ENCODE measurements at places on chromosomes 3 and 15.

- DNase-seq = no peak
Observed at GRCh38 chr15:77830051-77830468, 197.3 kb upstream of the LINGO1 start.

DNA sequence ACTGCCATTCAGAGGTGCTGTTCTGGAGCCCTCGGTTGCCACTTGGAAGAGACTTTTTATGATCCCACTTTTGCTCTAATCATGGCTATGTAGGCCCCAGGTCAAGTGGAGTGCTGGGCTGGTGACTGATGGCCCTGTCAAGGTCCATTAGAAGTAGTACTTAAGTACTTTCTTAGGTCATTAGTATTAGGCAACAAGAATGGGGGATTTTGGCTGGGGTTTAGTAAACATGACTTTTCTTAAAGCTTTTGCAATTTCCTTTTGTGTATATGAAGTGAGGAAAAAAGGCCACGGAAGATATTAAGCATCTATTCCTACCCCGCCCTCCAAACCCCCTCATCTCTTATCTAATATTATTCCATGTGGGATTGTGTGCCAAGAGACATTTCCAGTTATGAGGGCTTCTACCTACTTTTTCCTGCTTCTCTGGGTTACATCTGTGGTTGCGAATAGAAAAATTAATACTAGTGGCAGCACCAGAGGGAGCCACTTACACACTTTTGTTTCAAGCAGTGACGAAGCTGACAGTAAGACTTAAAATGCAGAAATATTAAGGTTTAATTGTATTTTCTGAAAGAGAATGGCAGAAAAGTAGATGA lies 13.9 kb downstream of the NLGN1 start:
- DNase-seq = no peak

GRCh38 chr3:114848643-114849350 lies 298.3 kb downstream of the ZBTB20 start:
- DNase-seq = no peak

DNA sequence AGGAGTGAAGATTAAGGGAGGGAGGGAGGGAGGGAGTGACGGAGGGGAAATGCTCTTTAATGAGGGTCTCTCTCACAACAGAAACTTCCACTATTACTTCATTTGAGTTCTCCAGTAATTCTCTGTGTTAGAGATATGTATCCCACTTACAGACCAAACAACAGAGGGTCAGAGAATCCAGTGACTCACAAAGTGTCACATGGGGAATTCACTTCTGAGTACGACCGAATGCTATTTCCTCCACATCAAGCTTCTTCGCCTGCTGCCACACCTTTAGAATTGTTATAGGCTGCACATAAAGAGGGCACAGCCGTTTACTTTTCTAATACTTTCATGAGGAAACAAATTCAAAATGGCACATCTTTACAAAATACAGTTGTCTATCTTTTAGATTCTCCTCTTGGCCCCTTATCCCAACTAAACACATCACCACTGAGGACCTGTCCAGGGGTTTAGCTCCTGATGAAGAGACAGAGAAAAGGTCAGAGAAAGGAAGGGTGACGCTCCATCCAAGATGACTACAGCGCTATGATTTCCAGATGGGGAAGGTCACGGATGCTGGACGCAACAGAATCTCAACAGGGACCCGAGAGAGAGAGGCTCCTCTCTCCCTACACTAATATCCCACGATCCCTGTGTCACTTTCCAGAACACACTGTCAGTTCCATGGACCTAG lies 119.0 kb downstream of the XXYLT1 start:
- DNase-seq = no peak

DNA sequence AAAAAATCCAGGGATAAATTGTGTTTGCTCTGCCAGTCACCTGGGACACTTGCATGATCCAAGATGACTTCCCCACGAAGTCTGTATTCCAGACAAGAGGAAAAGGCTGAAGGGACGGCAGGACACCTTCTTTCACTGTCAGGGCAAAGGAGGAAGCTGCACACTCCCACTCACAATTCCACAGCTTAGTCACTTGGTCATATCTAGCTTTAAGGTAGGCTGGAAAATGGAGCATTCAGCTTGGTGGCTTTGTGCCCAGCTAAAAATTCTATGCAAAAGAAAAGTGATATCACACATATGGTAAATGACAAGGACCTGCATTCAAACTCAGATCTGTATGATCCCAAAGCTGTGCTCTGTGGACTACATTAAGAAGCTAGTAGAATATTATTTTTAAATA lies 109.2 kb upstream of the TPM1 start:
- no peak for DNase-seq

Data from stimulated activated CD8-positive, alpha-beta memory T cell treated with anti-CD3 and anti-CD28 coated beads, Interleukin-15, amount 100 ng/mL, for 4 hours (primary cell).